Cerebellar cortex (tissue), 1 donor: ENCODE measurements at places on chromosomes 7 and 10.

- DNase-seq, result no peak
Measured at GRCh38 chr7:131574741-131575140, 18.3 kb upstream of the PODXL start.

GRCh38 chr7:45293295-45293942 is 135.8 kb downstream of the RAMP3 start:
- DNase-seq, result peak; percentile 20

GRCh38 chr10:1166101-1166827 is 110.1 kb downstream of the WDR37 start:
- no peak for DNase-seq

- DNase-seq, result peak; percentile 70
Measured at GRCh38 chr10:122298598-122299301, 27.7 kb downstream of the BTBD16 start.

GRCh38 chr7:91325726-91326125 is 61.5 kb downstream of the FZD1 start:
- no peak for DNase-seq

DNA sequence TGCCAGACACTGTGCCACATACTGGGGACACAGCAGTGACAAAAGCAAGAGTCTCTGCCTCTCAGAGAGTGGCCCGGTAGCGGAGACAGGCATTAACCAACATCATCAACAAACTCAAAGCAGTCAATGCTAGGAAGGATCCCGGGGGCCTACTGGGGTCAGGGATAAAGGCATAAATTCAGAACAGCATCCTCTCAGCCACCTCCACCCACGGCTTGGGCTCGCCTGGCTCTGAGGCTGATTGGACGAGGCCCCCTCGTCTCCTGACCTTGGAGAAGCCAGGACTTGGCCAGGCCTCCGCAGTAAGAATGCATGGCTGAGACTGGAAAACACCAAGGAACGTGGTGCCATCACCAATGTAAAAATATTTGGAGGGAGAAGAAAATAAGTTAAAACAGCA is 102.1 kb downstream of the ARHGAP22 start:
- no peak for DNase-seq

DNA sequence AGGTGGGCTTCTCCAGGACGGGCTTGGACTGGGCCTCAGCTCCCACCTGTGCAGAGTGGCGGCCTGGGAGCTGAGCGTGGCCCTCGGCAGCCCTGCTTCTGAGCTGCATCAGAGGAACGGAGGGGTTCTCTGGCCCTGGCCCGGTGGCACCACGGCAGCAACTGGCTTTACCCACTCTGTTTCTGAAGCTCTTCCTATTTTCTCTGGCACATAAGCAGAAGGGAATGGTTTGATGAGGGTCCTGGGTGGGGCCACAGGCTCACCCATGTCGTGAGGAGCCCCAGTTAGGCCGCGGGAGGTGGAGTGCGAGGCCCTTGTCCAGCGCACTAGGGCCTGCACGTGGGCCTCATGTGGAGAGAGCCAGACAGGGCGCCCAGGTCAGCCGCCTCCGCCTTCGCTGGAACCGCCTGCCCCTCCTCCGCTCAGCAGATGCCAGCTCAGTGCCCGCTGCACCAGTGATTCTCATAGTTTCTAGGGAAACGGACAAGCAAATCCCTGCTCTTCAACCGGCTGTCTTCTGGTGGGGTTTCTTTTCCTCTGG is 284.0 kb downstream of the CELF2 start:
- DNase-seq, result peak; percentile 31

GRCh38 chr7:30225863-30226613 is 58.4 kb upstream of the ZNRF2 start:
- peak; percentile 76 for DNase-seq

GRCh38 chr10:71974489-71975021 is 10.4 kb downstream of the CHST3 start:
- DNase-seq, result no peak

DNA sequence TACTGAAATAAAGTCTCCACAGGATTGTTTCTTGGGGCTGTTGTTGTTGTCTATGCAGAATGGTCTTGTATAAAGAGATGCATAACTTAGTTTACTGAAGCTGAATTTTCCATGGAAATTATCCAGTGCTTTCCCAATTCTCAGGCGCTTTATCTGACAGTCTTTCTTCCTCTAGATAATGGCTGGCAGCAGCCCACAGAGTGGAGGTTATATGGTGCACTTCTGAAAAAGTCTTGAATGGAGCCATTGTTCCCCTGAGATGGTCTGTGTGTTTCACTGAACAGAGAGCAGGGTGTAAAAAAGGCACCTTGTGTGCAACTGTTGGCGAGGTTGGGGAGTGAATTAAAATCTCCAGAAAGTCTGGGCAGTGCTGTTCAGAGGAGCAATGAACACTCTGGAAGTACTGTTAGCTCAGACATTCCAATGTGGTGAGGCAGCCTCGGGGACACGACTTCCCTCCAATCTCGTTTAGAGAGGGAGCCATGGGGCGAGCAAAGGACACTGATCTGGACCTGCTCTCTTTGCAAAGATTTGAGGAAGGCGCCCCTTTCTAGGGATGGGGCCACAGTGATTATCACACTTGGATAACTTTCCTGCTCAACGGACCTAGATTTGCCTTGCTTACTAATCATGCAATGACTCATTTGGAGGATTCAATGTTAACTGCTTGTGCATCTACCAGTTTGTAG is 2.0 kb upstream of the PLCE1 start:
- DNase-seq, result peak; percentile 47

- no peak for DNase-seq
Measured at GRCh38 chr7:67593794-67594193, 597.2 kb downstream of the TYW1 start.

GRCh38 chr7:7505915-7506314 is 29.8 kb downstream of the COL28A1 start:
- DNase-seq, result no peak

DNA sequence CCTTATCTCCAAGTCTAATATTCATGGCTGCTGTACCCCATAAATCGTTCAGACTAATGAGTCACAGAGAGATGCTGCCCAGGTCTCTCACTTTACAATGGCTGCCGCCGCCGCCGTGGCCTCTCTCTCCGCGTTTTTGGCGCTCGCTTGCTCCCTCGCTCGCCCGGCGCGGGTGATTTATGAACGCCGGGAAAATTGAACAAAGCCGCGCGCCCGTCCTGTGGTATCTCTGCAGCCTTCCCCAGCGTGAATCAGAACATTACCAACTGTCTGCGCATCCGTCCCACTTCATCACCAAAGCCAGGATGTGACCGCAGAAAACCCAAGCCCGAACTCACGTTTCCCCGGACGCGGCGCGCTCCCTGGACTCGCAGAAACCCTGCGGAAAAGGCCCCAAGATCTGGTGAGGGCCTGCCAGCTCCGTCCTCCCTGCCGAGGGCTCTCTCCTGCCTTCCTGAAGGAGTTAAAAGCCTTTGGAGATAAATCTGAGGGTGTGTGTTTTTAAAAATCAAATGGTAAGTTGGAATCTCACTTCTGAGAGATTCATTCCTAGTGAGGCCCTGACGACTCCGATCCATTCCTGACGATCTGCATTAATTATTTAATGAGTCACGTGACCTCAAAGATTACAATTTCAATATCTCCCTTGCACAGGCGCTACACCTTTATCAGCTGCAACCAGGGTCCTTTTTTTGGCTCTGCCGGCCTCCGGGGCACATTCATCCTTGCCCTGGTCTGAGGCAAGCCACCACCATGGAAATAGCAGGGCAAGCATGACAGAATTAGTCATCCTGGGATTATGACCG is 6.3 kb downstream of the HOXA4 start:
- DNase-seq, result no peak

DNA sequence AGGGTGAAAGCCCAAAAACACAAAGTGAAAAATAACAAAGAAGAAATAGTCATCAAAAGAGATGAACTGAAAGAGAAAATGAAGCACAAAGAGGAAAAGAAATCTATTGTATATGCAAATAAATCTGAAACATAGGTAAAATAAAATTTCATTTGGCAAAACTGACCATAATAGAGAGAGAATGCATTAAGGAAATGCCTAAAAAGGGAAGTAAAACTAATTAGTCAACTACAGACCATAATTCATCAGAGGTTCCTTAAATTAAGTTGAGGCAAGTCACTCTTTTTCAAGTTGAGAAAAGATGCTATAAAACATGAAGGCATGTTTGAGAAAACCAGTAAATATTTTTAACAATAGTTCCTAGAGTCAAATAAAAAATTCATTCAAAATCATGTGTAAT is 233.3 kb downstream of the LRRN3 start:
- DNase-seq, result no peak

- DNase-seq, result no peak
Measured at GRCh38 chr7:151796871-151797537, 79.9 kb downstream of the PRKAG2 start.

- peak; percentile 69 for DNase-seq
Measured at GRCh38 chr10:7819121-7819460, 786 bp downstream of the TAF3 start.

- no peak for DNase-seq
Measured at GRCh38 chr7:32670110-32671025, 175.1 kb downstream of the AVL9 start.

DNA sequence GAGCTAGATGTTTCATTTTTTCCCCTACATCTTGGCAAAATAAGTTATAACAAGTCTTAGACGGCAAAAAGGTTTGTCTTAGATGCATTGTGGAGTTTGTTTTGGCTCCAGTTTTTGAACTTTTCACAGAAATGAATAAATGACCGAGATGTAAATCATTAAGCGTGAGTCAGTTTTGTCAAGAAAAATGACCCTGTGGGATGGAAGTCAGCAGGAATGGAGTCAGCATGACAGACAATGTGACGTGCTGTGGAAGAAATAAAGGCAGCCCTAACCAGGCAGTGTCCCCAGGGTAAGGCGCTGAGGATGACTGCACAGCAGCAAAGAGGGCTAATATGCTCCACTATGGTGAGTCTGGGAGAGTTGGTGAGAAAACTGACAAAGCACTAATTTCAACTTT is 163.2 kb downstream of the NOC3L start:
- DNase-seq, result no peak

DNA sequence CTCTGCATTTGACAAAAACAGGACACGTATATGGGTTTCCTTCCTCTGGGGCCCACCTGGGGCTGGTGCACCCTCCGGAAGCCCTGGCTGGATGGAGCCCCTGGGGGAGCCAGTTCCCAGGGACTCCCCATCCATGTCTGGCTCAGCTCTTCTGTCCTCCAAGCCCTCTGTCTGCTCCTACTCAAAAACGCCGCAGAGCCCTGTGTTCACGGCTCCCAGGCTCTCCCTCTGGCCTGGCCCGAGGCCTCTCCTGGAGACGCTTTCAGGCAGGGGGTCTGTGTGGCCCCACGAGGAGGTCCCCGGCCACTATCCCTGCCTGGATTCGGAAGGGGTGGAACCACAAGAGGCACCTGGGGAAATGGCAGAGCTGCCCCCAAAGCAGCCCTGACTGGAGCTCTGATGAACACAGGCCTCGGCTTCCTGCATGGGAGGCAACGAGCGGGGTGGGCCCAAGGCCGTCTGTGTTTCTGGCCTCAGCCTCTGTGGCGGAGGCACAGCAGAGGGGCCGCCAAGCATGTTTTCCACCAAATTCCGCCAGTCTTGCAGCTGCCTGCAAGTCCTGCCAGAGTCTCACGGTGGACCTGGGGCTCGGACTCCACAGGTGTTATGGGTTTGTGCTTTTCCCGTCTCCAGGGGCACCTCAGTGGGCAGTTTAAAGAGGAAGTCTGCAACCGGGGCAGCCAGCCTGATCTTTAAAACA is 22.6 kb upstream of the INPP5A start:
- DNase-seq, result no peak

DNA sequence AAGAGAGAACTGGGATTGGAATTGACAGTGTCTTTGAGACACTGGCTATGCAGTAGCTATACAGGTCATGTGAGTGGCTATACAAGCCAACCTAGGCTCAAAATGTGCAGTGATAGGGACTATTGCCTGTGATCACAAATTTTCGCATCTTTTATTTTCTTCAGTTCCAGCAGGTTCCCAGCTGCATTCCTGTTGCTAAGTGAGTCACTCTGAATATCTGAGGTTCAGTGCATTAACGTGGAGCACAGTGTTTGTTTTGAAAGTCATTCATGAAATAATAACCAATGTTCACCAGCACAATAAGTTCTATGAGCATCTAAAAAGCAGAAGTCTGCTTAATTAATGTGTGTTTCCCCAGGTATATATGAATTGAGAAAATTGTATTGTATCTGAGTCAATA is 1236.0 kb upstream of the CELF2 start:
- DNase-seq, result no peak

DNA sequence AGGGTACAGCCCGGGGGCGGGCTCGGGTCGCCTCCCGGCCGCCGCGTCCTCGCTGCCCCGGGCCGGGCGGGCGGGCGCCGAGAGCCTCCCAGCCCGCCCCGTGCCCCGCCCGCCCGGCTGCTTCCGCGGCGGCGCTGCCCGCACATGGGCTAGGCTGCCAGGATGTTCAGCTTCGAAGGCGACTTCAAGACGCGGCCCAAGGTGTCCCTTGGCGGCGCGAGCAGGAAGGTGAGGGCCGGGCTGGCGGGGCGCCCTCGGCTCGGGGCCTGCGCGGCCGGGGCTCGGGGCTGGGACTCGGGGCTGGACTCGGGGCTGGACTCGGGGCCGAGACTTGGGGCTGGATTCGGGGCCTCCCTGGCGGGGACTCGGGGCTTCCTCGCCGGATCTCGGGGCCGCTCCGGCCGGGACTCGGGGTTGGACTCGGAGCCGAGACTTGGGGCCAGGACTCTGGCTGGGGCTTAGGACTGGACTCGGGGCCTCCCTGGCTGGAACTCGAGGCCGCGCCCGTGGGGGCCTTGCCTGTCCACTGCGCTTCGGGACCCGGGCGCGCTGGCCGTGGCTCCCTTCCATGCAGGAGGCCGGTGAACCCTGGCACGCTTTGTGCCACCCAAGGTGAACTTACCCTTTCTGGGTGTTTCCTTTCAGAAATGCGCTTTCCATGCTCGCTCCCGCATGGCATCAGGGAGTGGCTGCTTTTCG is 534 bp downstream of the UBE3C start:
- no peak for DNase-seq
